AG08395 (cell line): ENCODE measurements at places on chromosomes 2 and 18.

DNA sequence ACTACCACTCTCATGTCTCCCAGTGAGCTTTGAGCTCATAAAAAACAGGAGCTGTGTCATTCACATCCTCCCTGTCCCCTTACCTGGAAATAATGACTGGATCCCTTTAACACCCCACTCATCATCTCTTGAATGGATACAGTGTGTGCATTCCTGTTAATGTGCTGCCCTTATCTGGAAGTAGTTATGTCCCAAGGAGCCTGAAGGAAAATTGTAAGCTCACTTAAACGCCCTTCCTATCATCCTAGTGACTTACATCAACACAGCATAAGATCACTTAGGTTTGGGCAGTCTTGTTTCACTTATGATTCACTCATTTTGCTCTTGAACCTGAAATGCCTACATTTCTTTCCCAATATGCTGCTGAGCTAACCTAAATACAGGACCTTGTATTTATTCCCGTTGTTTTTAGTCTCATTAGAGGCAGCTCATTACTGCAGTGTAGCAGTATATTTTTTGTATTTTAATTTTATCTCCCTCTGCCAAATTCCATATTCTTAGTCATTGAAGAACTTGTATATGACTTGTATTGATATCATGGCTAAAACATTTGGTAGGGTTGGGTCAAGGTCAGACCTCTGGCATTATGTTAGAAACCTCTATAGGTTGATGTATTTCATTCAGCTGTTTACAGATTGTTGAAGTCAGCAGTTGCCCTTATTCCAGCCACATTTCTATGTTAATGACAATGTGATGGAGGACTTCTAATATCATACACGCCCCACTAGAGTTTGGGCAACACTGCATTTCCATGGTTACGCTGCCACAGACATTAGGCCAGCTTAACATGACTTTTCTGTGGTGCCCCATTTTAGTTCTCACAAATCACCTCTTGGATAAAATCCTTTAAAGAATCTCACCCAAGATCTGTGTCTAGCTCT is 72.9 kb downstream of the PKP4 start:
- DNase-seq = peak; percentile 56

DNA sequence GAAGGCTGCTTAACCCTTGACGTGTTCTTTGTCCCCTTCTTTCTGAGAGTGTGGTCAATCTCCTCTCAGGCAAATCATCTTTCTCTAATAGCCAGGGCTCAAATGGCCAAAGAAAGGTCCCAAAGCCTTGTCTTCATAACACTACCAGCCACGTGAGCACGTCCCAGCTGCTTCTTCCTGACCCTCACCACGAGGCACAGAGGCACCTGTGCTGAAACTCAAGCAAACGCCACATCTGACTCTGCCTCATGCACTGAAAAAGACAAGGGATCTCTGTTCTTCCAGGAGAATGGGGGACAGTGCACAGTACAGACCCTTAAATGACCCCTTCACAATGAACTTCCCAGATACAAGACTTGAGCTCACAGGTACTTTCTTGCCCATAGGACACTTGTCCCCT is 31.8 kb downstream of the BCL11A start:
- DNase-seq = no peak

GRCh38 chr2:105158002-105158401 is 83.5 kb upstream of the GPR45 start:
- no peak for DNase-seq

- no peak for DNase-seq
These were observed 48.0 kb downstream of the SCN2A start for GRCh38 chr2:165287094-165287778.
